PC-3 (cell line): ENCODE measurements at places on chromosomes 6 and 20. TPM values are rescaled to one million over a fixed set of nuclear protein-coding genes. Genes with fewer than 3 reads are reported as not detected.
A peak's percentile ranks its signal among the peaks of the same experiment; 100 is the strongest.

DNA sequence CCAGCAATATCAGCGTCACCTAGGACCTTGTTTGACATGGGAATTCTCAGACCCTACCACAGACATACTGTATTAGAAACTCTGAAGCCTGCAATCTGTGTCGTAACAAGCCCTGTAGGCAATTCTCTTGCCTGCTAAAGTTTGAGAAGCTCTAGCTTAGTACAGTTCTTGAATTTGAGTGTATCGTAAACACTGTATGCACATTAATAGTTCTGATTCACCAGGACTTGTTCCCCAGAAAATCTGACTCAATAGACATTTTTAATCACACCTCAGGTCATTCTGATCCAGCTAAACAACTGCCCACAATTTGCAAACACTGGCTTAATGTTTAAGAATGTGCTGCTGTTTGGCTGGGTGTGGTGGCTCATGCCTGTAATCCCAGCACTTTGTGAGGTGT is 414.3 kb downstream of the TFAP2A start:
- peak; percentile 40 for DNase-seq

The SLC35B3 gene
- 6.5 and 8.1 TPM in 2 replicates for total RNA-seq

The ME1 gene
- 22.3 and 28.0 TPM in 2 replicates for total RNA-seq

The CD40 gene
- total RNA-seq, result 4.6 and 5.0 TPM in 2 replicates

DNA sequence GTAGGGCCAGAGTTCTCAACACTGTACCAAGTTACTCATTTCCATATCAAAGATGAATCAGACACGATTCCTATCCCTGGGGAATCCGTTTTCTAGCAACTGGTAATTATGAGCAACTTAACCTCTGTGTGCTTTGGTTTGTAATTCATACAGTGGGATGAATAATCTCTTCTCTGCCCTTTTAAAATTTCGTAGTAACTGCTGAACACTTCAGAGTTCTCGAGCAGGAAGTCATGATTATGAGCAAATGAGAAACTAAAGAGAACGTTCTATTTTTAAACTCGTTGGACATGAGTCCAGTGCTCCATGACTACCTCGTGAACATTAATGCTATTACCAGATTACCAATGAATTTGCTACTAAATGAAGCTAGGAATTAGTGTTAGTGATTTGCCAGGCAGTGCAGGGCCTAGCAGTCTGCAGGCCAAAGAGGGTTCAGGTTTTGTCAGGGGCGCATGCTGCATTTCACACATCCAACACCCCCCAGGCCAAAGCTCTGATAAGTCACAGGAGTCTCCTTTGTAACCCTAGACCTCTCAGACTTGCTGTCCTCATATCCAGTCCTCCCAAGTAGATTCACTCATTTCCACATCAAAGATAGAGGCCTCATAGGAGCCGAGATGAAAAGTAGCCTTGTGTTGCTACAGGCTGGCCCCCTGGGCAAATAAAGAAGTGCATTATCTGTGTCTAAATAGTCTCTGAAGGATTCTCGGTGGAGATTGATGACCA is 45.8 kb upstream of the VSTM2L start:
- peak; percentile 43 for DNase-seq

The CLIC5 gene
- total RNA-seq, result not detected in 2 replicates

The TRAPPC3L gene
- not detected in 2 replicates for total RNA-seq

The SYNDIG1 gene
- not detected in 2 replicates for total RNA-seq

- no peak for DNase-seq
Measured at GRCh38 chr6:125307964-125308615, 6.3 kb upstream of the HDDC2 start.

GRCh38 chr6:56915832-56916231 is 39.1 kb upstream of the BEND6 start:
- no peak for DNase-seq

The CCDC28A gene
- 5.8 and 8.5 TPM in 2 replicates for total RNA-seq

- no peak for DNase-seq
Measured at GRCh38 chr6:107154801-107155160, 39.5 kb upstream of the BEND3 start.
